GOT3 (cell line): ENCODE measurements at places on chromosomes 2 and 18.

DNA sequence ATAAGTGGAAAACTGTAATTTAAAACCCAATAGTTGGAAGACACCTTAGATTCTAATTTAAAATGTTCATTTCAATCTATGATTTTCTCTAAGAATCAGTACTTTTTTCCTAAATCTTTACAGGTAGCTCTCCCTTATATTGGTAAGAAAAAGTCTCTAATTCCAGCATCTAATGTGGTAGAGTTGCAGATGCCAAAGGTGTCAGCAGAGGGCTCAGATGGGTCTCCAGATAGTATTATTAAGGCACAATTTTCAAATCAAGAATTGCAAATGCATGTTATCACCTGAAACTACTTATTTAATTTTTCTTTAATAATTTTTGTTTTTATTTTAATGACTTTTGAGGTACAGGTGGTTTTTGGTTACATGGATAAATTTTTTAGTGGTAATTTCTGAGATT lies 25.5 kb upstream of the ITGA4 start:
- DNase-seq = no peak

GRCh38 chr2:176285321-176285720 lies 16.1 kb downstream of the MTX2 start:
- no peak for DNase-seq

- no peak for DNase-seq
Observed at GRCh38 chr2:21258082-21258481, 134.3 kb downstream of the TDRD15 start.

- no peak for DNase-seq
Observed at GRCh38 chr18:74492259-74492658, 3.9 kb upstream of the CNDP2 start.

DNA sequence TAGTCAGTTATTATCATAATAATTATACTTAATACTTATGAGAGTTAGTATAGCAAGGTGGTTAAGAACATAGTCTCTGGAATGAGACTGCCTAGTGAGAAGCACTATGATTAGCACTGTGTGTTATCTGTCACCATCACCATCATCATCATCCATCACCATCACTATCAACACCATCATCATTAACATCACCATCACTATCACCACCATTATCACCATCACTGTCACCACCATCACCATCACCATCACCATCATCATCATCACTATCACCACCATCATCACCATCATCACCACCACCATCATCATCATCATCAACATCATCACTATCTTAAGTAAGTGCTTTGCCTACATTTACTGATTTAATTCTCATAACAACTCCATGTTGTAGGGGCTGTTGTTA lies 39.6 kb downstream of the SRSF7 start:
- no peak for DNase-seq

DNA sequence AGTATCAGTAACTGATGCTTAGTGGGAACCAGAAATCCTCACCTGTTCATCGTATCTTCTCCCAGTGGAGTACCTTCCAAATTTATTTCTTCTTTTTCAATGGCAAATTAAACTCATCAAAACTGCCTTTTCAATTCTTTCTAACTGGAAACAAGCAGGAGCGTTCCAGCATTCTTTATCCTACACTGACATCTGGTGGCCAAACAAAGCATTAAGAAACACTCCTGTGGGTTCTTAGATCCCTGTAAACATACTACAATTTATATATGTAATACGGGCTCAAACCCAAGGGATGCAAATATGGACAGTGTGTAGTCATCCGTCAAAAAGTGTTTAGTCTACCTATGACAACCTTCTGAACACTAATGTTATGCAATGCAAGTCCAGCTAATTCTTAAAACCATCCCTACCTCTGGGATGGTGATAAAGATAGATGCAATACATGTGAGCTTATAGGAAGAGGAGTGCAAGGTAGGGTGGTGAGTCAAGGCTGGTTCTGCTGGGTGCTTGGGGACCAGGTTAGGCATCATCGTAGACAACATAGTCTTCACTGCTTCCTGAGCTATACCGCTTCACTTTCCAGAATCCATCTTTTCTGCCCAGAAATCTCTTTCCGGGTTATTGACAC lies 375.0 kb downstream of the CTNNA2 start:
- DNase-seq = no peak

GRCh38 chr2:24478243-24478642 lies 12.8 kb upstream of the NCOA1 start:
- no peak for DNase-seq

DNA sequence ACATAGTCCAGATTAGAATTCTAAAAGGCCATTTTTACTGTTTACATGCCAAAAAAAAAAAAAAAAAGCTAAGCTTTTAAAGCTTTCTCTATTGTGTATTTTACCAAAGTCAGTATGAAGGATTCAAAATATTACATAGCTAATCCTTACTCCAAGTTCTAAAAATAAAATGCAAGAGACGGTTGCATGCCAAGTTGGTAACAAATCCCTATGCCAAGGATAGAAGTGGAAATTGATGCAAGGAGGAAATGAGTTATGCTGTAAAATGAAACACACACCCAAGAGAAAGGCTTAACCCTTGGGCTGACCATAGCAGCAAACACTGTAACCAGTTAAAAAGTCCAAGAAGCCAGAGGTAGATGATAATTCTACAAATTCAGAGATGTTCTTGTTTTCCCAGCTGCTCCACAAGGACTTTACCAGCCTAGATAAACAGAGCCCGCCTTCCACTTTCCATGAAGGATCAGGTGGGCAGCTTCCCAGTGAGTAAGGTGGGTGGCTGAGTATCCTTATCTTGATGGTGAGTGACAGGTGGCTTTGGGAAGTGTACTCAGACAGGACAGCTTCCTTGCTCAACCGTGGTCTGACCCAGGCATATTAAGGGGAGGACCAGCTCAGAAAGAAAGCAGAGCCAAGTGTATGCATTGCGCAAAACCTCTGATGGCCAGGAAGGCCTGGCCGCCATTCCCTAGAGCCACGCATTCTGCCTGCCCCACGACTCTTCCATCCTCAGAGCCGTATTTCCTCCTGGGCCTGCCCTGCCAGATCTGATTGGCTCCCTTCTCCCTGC lies 34.4 kb downstream of the ATP8B1 start:
- no peak for DNase-seq

GRCh38 chr18:26185267-26185666 lies 41.0 kb upstream of the TAF4B start:
- no peak for DNase-seq

- no peak for DNase-seq
Observed at GRCh38 chr18:64747803-64748202, 598.9 kb upstream of the LINC00305 start.

DNA sequence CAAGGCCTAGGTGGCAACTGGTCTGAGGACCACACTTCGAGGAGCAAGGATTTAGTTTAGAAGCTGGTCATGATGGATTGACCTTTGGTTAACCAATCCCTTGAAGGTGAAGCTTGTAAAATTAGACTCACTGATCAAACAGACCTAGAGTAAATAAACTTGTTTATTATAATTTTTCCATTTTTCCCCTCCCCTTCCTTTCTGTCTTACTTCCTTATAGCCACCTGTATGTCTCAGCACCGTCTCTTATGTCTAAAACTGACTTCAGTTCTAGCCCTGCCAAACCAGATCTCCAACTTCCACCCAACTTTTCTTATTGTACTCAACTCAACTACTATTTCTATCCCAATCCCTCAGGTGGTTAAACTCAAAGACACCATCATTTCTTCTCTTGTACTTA lies 92.8 kb upstream of the THOC1 start:
- DNase-seq = no peak

GRCh38 chr2:182698671-182699070 lies 17.4 kb upstream of the DNAJC10 start:
- DNase-seq = no peak

- no peak for DNase-seq
Observed at GRCh38 chr2:174666312-174666711, 68.7 kb upstream of the WIPF1 start.

DNA sequence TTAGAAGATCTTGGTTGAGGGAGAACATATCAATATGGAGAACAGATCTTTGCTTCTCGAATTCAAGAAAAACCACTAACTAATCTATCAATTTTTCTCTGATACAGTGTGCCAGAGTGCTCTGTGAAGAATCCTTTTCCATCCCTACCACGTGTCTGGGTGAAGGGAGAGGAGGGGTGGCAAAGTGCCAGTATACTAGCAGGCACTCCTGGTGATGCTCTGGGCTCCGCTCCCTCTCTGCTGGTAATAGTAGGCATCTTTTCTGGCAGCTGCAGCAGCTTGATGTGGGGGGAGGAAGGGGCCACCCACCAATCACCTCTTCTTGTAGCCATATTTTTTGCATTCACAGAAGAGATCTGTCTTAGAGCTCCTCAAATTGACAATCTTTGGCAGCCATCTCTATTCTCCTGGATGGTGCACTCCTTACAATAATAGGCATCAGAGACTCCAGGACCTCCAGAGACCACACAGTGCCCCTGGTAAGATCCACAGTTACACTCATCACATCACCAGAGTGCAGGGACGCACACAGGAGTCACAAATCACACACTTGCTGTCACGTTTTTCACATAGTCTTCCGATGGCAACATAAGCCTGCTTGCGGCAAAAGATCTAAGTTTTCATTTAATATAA lies 15.7 kb downstream of the STK39 start:
- no peak for DNase-seq

DNA sequence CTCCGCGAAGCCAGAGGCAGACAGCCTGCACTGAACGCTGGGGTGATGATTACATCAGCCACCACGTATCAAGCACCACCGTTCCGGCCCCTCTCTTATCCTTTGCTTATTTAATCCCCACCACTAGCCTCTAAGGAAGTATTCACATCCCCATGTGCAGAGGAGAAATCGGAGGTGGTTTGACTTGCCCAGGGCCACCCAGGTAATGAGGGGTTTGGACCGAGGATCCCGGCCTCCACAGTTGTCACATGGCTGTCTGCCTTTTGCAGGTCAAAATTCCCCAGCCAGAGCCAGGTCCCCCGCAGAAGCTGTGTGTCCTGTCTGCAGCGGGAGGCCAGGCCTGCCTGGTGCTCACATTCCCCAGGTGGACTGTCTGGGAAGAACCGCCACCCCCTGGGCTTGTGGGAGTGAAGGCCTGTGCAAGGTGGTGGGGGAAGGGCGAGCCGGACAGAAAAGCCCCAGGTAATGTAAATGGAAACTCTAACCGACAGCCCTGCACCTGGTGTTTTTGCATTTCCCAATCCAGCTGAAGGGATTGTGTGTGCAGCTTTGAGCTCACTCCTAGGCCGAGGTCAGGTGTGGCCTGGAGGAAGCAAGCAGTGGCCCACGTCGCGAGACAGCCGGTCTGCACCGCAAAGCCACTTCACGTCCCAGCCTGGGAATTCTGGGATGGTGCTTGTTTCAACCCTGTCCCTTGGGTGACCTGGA lies 108.5 kb upstream of the ID2 start:
- DNase-seq = no peak

DNA sequence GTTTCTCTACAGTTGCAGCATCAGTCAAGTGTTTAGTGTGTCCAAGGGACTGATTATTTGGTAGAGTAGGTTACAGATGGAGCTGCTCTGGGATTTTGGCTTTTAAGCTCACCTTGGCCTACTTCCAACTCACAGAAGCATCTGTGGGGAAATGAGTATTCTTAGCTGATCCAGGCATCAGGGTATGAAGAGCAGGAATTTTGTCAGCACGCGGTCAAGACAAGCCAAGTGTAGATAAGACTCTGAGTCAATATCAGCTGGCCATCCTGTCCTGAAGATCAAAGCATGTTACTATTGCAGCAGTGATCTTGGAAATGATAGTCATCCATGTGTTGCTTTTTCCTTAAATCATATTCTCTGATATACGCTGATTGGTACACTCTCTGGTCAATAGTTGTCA lies 24.4 kb downstream of the SERPINB4 start:
- DNase-seq = no peak

DNA sequence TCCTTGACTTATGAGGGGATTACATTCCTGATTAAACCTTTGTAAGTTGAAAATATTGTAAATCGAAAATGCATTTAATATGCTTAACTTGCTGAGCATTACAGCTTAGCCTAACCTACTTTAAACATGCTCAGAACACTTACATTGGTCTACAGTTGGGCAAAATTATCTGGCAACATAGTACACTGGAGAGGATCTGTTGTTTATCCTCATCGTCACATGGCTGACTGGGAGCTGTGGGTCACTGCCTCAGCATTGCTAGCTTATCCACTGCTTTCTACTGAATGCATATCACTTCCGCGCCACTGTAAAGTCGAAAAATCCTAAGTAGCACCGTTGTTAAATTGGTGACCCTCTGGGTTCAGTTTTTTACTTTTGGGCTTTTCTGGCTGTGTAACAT lies 13.7 kb downstream of the PMS1 start:
- DNase-seq = no peak

DNA sequence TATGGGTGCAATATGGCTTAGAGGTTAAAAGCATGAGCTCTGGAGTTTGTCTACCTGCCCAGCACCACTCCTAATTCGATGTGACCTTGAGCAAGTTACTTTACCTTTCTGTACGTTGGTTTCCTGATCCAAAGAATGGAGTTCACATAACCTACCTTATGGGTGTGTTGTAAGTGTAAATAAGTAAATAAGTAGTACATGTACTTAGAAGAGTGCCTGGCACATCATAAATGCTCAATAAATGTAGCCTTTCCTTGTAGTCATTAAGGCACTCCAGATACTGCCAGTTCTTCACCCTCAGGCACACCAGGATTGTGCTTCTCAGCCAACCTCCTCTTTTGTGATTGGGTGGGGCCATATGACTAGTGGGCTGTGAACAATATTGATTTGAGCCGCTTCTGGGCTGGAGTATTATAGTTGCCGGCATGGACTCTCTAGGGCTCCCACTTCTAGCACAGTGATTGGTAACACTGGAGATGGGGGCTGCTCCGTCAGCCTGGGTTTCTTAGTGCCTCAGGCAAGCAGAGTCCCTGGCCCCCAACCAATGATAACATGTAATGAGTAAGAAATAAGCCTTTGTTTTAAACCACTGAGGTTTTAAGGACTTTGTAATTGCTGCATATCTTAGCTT lies 101.7 kb upstream of the NOSTRIN start:
- no peak for DNase-seq

- no peak for DNase-seq
Observed at GRCh38 chr2:142840436-142840835, 37.0 kb upstream of the KYNU start.

GRCh38 chr2:19881221-19881907 lies 20.4 kb downstream of the TTC32 start:
- DNase-seq = no peak

- no peak for DNase-seq
Observed at GRCh38 chr2:229903037-229903436, 18.8 kb downstream of the TRIP12 start.

DNA sequence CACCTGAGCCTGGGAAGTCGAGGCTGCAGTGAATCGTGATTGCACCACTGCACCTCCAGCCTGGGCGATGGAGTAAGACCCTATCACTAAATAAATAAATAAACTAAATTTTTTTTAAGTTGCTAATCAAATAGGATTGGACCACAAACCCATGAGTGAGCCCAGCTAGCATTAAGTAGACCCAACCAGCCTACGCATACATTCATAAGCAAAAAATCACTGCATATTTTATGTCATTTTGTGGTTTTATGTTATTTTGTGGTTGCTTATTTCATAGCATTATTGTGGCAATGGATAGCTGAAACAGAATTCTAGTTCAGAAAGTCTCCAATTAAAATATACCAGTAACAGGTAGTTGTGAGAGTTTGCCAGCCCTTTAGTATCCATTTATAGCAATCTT lies 29.1 kb upstream of the ZC3H15 start:
- DNase-seq = no peak
